ENCODE measurements at places on chromosomes 5 and 9.

- DNase-seq = no peak
Observed at GRCh38 chr5:66209350-66209749, 65.2 kb downstream of the SREK1 start.

- no peak for DNase-seq
Observed at GRCh38 chr9:127121628-127122175, 733 bp downstream of the ANGPTL2 start.

DNA sequence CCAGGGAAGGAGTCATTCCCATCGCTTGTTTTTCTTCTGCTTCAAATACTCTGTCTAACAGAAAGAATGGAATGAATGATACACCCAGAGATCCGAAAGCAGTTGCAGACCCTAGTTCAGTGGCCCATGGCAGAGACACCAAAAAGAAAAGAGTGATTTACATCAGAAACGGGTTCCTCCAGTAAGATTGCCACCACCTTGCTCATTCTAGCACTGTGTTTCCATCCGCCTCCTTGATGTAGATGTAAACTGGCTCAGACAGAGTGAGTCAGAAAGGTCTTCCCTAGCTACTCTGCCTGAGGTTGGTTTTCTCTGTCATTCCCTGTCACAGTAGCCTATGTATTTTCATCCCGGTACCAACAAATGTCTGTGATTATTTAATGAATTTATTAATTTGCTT lies 15.9 kb upstream of the CLINT1 start:
- DNase-seq = no peak

DNA sequence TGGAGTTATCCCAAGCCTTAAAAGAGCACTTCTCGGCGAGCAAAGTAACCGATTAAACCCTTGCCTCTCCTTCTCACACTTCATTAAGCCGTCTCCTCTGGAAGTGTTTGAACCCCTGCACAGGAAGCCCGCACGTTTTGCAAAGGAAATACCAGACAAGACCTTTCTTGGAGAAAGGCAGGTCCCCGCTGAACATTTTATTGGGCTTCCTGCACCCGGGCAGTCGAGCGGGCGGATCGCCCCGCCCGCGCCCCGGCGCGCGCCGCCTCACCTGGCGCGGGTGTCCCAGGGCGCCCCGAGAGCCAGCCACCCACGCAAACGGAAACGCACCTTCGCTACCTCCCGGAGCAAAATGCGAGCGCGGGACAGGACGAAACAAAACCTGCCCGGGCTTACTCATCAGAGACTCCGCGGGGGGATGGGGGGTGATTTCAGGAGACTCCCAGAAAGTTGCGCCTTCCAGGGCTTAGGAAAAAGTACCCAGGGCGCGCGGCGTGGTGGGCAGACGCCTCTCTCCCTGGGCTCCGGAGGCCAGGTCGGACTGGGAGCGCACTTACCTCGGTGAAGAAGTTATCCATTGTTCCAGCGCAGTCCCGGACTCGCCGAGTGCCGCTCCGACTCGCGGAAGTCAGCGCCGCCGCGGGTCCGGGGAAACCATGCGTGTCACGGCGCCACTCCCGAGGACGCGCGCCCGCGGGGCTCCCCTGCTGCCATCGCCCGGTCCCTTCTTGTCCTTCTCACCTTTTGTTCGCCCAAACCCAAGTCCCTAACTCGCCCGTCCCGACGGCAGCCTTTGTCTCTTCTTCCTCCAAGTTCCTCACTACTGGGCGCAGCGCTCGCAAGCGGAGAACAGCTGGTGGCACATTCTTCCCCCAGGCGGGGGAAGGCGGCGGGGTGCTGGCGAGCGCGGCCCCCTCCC lies 598 bp downstream of the MYO10 start:
- DNase-seq = no peak

DNA sequence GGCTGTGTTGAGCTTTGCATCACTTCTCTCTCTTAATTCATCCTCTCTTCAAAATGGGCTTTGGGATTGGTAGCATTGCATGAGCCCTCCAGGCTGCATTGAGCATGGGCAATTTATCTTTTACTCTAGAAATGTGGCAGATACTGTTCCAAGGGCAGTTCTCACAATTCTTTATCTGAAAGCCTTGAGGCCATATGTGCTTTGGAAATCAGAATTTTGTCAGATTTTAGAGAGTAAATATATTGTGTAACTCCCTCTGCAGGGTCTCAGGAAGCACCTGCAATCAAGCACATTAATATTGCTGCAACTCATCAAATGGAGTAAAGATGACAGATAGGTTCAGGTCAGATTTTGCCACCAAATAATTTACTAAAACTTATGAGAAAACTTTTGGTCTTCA lies 17.6 kb downstream of the ALDOB start:
- no peak for DNase-seq

DNA sequence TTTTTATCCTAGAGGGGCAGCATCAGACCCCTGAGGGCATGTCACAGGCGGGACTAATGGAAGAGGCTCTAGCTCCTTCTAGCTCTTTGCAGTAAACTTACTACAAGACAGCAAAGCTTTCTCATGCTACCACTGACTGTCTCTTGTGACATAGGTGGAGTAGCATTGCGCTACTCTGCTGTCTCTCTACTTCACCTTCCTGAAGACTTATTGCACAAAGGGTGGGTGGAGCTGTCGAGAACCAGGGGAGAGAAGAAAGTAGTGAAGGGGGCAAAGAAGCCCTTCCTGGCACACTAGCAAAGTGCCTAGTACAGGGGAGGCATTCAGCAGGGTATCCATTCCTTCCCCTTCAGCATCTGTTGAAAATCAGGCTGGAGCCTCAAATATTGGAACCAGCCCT lies 36.1 kb upstream of the NEK6 start:
- DNase-seq = no peak

DNA sequence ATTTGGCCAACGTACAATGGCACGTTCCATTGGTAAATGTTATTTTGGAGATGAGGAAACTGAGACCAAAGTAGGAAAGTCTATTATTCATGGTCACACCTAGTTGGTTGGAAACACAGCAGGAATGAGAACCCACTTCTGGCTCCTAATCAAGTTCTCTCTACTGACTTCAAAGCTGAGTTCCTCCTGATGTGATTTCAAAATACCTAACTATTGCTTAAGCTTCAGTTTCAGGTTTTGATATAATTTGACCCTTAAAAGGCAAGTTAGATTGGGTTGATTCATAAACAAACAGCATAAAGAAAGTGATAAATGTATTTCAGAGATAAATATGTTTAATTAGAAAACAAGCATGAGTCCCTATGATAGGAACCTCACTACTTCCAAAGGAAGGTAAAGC lies 312.5 kb downstream of the PARP8 start:
- DNase-seq = no peak

DNA sequence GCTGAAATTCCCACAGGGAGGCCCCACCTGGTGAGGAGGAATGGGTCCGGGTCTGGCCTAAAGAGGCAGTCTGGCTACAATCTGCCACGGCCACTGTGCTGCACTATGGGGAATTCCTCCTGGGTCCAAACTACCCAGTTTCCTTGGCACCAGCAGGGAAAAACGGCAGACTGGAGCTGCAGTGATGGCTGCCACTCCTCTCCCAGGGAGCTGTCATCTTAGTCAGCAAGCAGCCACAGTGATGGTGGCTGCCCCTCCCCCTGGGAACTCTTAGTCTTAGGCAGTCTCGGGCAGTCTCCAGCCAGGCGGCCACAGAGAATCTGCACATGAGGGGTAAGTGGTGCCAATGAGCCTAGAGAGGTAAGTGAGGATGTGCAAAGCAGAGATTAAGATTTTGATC lies 205.8 kb downstream of the TMEM38B start:
- no peak for DNase-seq

DNA sequence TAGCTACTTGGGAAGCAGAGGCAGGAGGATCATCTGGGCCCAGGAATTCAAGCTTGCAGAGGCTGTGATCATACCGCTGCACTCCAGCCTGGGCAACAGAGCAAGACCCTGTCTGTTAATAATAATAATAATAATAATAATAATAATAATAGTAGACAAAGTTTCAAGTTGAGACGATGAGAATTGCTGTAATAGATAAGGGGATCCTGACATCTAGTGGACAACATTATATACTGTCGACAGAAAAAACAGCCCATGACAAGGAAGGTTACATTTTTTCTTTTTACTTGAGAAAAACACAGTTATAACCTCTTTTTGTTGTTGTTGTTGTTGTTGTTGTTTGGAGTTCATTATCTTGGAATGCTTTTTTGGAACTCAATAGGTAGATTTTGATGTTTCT lies 35.3 kb downstream of the NDFIP1 start:
- no peak for DNase-seq

- no peak for DNase-seq
Observed at GRCh38 chr5:2724031-2724581, 27.4 kb downstream of the IRX2 start.

GRCh38 chr9:99312736-99313135 lies 90.7 kb downstream of the SEC61B start:
- DNase-seq = no peak

DNA sequence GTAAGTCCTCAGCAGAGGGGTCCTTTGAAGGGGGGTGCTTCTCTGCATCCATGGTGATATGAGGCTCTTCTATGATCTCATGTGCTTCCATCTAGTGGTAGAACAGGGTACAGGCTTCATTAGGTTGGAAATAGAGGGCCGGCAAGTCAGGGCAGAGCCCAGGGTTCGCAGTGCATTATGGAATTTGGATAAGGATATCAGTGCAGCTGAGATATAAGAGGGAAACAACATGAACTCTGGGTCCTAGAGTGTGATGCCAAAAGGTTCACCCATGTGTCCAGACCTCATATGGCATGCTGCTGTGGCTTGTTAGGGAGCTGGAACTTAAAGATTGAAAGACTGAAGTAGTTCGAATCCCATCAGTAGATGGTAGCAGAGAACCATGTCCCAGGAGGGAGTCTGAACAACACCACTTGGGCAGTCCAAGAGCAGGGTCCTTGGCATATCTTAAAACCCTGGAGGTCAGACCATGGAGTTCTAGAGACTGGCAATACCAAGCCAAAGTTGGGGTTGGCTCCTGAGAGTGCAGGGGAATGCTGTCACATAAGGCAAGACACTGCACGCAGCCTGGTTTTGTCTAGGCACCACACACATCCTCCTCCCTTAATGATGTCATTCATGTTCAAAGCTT lies 2.3 kb downstream of the FAM221B start:
- DNase-seq = no peak

- no peak for DNase-seq
Observed at GRCh38 chr5:143807401-143807800, 4.6 kb upstream of the HMHB1 start.

GRCh38 chr9:125883565-125884217 lies 136.5 kb downstream of the PBX3 start:
- DNase-seq = no peak

- no peak for DNase-seq
Observed at GRCh38 chr9:134789168-134789567, 91.4 kb upstream of the FCN2 start.

DNA sequence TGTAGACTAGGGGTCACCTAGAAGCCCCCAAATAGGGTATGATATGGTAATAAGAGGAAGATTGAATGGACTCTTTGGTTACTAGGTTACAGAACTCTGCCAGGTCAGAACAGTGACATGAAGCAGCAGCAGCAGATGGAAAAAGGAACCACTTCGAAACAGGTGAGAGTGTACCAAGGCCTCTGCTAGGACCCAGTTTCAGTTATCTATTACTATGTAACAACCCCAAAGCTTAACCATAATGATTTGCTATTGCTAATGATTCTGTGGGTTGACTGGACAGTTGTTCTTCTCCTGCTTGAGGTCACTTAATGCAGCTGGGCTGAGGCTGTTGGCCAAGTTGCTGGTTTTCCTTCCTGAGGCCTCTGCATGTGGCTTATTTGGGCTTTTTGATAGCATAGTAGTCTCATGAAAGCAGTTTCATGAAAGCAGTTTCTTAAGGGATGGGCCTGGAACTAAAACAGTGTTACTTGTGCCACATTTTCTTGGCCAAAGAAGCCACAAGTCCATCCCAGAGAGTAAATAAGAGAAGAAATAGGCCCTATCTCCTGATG lies 17.6 kb downstream of the C9orf43 start:
- no peak for DNase-seq

DNA sequence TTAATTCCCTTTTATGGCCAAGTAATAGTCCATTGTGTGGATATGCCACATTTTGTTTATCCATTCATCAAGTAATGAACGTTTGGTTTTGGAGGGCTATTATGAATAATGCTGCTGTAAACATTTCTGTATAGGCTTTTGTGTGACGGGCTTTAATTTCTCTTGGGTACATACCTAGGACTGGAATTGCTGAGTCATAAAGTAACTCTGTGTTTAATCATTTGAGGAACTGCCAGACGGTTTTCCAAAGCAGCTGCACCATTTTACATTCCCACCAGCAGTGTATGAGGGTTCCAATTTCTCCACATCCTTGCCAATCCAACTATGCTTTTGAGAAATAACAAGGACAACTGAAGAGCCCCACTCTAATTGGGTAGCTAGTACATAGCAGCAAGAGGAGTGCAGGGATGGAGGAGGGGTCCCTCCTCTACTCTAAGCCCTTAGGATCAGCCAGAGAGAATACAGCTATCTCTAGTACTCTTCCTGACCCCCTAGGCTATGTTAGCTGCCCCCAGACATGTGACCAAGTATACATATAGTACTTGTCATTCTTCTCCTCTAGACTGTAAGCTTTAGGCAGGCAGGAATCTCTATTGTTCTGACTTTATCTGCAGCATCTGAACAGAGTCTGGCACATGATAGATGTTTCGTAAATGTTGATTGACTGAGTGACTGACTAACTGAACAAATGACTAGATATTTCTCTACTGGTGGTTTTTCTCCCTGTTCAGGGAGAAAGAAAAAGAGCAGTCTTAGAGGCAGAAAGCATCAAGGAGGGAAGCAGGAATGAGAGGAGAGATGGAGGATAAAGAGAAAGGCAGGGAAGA lies 22.1 kb upstream of the MATR3 start:
- no peak for DNase-seq

- no peak for DNase-seq
Observed at GRCh38 chr5:77087484-77088261, 588 bp upstream of the ZBED3 start.

- DNase-seq = no peak
Observed at GRCh38 chr9:93951655-93952118, 3.5 kb downstream of the BARX1 start.

DNA sequence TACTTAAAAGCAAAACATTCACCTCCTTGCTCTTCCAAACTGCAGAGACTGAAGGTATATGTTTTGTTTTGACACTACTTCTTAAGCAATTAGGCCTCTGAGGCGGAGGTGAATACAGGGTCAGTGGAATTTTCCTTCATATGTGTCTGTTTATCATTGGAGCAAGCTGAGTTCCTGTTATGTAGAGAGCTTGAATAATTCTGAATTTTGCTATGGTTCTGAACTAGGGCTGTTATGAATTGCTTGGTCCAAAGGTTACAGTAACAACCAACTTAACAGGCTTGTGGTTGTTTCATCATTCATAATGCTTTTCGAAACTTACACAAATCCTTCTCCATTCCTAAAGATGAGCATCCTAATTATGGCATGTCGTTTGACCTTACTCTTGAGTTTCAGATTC lies 444.6 kb upstream of the MEF2C start:
- DNase-seq = no peak

DNA sequence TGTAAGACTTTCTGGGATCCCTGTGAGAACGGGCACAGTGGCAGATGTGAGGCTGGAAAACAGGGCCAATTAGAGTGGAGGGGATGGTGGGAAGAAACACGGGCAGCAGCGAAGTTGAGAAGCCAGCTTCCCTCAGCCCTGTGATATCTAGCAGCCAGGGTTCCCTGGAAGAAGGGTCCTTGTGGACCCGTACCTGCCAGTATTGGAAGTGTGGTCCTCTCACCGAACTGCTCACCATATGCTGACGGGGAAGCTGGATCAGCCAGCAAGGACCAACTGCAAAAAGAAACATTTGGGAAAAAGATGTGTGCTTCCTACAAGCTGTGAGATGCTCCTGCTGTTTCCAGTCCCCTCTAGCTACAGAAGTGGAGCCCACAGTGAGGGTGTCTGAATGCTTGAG lies 13.6 kb downstream of the CKMT2 start:
- no peak for DNase-seq

- DNase-seq = no peak
Observed at GRCh38 chr9:72271613-72272478, 93.2 kb downstream of the ZFAND5 start.
